ENCODE measurements at places on chromosomes 1 and 21.

- no peak for DNase-seq
Measured at GRCh38 chr1:55255901-55256300, 40.7 kb upstream of the USP24 start.

DNA sequence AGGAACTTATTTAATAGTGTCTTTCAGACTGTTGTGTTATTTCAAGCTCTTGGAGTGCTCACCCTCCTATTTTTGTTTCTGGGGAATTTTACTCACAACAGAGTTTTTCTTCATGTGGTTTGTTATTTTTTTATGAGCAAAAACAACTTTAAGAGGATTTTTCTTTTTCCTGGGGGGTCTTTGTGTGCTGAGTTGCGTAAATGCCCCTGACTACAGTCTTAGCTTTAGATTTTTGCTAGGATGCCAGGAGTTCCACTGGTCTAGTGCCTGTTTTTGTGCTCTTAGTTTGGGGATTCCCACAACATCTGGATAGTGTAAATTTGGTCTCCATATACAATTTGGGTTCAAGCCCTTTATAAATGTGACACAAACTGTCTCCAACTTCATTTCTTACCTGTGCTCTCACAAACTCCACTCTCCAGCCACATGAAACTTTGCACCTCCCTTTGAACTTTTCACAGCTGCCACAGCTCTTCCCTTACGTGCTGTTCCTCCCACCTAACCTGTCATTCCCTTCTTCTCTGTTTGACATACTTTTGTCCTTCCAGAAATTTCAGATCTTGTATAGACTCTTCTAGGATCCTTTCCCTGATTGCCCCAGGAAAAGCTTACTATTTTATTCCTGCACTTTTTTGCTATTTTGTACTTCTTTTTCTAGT is 180.2 kb downstream of the CRB1 start:
- no peak for DNase-seq

- DNase-seq, result no peak
Measured at GRCh38 chr1:232622981-232623380, 7.0 kb downstream of the SIPA1L2 start.

- no peak for DNase-seq
Measured at GRCh38 chr1:36784147-36784859, 250.0 kb downstream of the GRIK3 start.

DNA sequence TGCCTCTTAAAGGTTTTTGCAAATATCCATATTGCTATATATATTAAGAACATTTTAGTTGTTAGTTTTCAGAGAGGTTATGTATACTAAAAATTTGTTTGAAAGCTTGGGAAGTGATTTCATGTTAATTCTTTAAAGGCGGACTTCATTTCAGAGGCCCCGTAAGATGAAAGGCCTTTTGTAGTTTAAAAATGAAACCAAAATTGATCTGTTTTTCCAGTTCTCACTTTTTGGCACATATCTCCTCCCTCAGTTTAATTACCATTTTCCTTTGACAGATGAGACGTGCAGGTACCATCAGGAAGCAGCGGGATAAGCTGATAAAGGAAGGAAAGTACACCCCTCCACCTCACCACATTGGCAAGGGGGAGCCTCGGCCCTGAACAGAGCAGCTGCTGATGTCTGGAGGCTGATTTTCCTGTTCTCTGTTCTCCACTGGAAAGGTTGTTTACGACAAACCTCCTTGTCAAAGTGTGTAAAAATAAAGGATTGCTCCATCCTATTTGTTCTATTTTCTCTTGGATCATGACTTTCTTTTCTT is 8.0 kb downstream of the NDUFS5 start:
- no peak for DNase-seq

- no peak for DNase-seq
Measured at GRCh38 chr1:26218906-26219494, 15.0 kb upstream of the CEP85 start.

DNA sequence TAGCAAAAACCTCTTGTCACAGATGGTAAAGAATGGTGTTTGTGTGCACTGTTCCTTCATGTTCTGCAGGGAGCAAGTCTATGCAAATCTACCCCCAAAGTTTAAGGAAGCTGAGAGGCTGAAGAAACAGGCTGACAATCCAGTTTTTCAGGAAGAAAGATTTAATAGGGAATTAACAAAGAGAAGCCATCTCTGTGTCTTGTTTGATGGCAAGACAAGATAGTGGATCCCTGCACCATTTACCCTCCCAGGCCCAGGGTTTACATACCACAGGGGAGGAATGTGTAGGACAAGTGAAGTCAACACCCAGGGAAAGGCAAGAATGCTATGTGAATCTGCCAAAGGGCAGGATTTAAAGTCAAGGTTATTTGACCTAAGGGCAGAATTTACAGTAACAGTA is 48.1 kb upstream of the FNBP1L start:
- DNase-seq, result no peak

- no peak for DNase-seq
Measured at GRCh38 chr1:174700775-174701174, 253.0 kb downstream of the GPR52 start.

GRCh38 chr1:13766592-13767564 is 66.9 kb downstream of the PRDM2 start:
- DNase-seq, result no peak

DNA sequence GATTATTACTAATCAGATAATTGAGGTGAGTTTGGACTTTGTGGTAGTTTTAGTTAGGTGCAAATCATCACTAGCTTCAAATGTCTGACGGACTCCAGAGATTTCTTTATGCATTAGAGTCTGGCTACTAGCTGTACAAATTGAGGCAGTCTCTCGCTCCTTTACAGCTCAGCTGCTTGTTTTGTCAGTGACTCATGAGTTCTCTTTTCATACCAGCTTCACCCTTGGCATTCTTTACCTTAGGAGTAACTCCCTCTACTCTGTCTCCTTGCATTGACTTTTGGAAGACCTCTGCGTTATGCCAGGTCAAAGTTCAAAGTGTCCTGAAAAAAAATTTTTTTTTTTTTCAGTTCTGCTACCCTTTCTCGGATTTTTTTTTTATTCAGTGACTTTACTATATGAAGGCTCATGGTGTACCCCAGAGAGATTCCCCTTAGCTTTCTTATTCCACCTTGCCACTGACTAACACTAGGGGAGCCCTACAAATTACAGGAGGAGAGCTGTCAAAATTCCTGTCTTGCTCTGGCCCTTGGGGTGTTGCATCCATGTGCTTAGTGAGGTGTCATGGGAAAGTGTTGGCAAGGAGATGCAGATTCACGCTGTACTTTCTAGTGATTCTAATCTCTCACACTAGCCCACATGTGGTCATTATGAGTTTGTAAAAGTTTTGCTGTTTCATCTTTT is 576.6 kb downstream of the ADGRL2 start:
- no peak for DNase-seq

DNA sequence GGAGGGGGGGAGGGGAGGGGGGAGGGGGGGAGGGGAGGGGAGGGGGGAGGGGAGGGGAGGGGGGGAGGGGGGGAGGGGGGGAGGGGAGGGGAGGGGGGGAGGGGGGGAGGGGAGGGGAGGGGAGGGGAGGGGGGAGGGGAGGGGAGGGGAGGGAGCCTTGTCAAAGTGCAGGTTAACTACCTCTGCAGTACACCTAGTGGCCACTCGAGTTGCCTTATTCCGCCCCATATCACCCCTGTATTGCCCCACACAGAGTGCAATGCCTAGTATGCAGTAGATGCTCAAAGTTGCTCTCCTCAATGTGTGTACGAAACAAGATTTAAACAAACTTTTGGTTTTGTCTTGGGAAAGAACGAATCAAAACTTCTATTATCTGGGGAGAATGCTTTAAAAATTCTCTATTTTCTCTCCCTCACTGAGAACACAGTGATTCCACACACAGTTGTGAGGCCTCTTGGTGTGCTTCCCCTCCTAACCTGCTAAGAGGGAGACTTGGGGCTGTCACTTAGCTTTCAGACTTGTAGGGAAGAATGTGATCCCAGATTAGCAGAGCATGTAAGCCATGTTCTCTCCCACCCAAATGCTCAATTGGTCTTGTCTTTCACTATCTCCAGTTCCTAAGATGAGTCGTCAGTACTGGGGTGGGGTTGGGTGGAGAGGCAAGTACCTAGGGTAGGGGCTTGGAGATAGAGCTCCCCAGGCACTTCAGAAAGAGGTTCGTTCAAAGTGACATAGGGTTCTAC is 79.7 kb upstream of the MAP10 start:
- no peak for DNase-seq

DNA sequence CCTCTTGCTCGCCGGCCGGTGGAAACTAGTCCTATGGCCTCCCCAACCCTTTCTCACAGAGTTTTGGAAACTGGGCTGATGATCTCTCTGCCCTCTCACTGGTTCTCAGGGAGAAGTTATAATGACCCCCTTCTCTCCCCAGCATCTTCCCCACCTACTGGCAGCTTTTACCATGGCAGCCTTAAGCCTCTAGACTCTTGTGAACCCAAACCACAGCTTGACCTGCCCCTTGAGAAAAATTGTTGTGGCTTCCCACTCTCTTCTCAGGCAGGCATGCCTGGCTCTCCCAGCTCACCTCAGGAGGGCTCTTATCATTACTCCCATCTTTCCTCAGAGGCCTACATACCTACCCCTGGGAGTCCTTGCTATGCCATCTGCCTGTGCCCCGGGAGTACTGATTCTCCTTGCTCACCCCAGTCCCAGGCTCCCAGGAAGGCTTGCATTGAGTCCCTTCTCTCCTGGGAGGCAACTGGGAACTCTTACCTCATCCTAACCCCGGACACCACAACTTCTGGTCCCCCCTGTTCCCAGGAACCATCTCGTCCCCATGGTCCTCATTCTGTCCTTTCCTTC is 1.6 kb downstream of the NSUN4 start:
- DNase-seq, result no peak

- no peak for DNase-seq
Measured at GRCh38 chr21:39776589-39776988, 31.6 kb downstream of the IGSF5 start.
